Activated CD4-positive, alpha-beta T cell treated with anti-CD3 and anti-CD28 coated beads, Interleukin-2, amount 50 U/mL, for 16 hours (primary cell): ENCODE measurements at places on chromosomes 2 and 18.

DNA sequence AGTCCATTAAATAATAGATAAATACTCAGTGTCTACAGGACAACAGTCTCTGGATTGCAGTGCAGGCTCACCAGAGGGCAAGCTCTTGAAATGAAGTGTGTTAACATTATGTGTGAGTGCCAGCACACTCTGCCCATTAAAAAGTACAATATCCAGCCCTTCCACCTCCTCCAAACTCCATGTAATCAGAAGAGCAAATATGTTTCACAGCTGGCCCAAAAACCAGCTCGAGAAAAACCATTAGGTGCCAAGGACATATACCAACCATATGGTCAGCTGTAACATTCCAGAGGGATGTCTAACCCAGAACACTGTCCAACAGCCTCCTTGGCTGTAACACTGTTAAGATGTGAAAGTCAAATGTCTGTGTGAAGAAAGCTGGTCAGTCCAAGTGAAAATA is 112.2 kb downstream of the ZNF385B start:
- DNase-seq, result no peak

DNA sequence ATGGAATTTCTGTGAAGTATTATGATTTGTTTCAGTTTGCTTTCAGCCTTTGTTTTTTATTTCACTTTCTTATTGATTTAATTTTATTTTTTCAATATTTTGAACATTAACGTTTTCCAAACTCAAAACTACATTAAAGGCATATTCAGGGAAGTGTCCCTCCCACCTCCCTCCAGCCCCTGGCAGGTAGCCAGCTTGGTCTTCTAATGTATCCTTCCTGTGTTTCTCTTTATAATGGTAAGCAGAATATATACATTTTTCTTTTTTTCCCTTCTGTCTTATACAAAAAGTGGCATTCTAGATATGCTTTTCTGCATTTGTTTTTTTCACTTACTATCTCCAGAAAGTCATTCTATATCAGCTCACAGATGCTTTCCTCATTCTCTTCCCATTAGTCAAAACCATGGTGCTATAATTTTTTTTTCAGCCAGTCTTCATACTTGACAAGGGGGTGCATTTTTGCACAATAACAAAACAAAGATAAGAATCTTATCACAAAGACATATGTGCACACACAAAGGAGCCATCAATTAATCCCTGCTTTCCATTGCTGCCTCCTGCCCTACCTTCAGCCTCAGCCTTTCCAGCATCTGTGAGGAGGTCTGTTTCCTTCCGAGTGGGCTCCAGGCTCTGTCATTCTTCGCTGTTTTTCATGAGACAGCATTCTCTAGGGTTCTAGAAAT is 33.7 kb upstream of the TMEM177 start:
- no peak for DNase-seq

GRCh38 chr2:236887953-236888793 is 197.5 kb upstream of the COPS8 start:
- no peak for DNase-seq

DNA sequence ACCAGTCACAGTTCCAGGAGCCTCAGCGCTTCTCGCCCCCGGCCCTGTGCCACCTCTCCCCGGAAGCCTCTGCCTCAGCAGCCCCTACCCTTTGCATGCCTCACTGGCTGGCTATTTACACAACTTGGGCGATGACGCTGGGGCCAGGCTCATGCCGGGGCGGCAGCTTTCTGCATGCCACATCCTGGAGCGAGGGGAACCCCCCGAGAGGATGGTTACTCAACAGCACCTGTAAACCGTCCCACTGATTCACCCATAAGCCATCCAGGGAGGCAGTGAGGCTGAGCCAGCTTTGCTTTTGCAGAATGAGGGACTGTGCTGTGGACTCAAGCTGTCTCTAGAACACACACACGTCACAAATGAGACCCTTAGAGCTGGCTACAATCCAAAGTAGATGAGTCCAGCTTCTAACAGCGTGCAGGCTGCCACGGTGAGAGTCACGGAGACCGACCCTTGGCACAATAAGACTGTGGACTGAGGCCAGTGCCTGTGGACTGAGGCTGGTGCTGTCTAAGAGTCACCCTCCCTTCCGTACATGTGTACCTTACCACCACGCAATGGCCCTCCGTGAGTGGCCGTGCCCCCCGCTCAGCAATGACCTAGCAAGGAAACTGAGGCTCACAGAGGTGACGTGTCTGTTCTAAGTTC is 45.6 kb upstream of the ODC1 start:
- peak; percentile 87 for DNase-seq

GRCh38 chr18:5238371-5238976 is 41.4 kb upstream of the AKAIN1 start:
- peak; percentile 21 for DNase-seq

DNA sequence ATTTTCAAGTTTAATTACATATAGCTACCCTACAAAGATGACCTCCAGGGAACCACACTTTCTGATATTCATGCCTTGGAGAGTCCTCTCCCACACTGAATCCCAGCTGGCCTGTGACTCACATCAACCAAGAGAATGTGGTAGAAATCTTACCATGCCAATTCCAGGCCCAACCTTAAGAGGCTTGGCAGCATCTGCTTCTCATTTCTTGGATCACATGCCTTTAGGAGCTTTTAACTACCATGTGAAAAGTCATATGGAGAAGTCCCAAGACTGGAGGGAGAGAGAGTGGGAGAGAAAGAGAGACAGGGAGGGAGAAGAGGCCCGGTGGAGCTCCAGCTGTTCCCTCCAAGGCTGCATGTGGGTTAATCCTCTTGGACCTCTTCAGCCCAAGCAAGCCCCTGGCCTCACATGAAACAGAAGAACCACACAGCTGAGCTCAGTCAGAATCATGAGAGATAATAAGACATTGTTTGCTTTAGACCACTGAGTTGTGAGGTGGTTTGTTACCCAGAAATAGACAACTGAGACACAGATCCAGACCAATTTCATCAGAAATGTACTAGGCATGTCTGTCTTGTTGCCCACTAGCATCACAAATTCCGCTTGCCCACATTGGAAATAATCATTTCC is 190.7 kb downstream of the MTCL1 start:
- DNase-seq, result no peak

DNA sequence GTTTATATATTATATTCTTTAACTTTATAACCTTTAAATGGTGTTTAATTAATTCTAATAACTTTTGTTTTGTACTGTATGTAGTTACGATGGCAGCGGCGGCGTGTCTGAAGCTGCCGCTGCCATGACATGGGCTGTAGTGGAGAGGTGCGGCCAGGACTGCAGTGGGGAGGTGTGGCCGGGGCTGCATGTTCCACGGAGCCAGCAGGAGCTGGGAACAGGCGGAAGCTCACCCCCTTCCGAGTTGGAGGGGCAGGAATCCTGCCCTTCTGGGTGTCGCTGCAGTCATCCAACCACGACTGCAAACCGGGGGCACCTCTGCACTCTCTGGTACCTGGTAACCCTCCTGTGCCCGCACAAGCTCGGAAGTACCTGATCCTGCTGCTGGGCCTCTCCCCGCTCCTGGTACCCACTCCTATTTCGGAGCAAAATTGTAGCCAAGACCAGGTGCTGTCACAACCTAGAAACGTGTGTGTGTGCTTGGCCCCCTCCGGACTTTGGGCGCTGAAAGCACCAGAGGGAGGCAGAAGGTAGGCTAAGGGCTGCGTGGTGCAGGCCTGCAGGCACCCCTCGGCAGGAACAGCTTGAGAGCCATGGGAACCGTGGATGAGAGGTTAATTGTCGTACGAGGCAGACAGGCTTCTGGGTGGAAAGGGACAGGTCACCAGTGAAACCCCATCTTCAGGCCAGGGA is 1329.7 kb upstream of the SLC39A10 start:
- DNase-seq, result no peak

DNA sequence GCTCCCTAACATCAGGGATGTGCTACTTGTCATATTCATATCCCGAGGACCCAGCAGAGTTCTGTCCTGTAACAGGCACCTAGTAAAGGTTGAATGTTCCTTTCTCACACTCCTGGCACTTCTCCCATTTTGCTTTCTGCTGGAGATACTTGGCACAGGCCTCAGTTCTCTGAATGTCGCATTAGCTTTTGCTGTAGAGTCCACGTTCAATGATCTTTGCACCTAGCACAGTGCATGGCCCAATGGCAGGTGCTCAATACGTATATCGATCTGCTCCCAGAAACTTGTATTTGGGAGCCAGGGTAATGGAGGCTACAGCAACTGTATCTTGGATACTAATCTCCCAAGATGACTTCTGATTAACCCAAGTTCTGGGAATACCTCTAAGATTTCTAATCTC is 24.8 kb upstream of the VPS4B start:
- DNase-seq, result no peak

- no peak for DNase-seq
These were observed 27.2 kb downstream of the SLC39A6 start for GRCh38 chr18:36101943-36102342.

DNA sequence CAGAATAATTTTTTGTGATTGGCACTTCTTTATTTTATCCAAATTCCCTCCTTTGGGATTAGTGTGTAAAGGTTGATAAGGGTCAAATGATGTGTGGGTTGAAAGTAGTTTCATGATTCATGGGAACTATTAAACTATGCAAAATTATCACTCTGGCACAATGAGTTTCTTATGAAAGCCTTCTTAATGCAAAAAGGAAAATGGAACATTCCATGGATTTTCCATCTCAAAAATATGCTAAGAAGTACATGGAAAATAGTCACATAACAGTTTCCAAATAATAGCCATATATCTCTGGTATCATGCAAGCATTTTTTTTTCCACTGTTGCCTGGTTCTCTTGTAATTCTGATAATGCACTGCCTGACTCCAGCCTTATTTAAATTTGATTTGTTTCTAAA is 639.7 kb downstream of the NR4A2 start:
- no peak for DNase-seq

- DNase-seq, result peak; percentile 60
These were observed 71.3 kb downstream of the TNFRSF11A start for GRCh38 chr18:62396381-62396780.

DNA sequence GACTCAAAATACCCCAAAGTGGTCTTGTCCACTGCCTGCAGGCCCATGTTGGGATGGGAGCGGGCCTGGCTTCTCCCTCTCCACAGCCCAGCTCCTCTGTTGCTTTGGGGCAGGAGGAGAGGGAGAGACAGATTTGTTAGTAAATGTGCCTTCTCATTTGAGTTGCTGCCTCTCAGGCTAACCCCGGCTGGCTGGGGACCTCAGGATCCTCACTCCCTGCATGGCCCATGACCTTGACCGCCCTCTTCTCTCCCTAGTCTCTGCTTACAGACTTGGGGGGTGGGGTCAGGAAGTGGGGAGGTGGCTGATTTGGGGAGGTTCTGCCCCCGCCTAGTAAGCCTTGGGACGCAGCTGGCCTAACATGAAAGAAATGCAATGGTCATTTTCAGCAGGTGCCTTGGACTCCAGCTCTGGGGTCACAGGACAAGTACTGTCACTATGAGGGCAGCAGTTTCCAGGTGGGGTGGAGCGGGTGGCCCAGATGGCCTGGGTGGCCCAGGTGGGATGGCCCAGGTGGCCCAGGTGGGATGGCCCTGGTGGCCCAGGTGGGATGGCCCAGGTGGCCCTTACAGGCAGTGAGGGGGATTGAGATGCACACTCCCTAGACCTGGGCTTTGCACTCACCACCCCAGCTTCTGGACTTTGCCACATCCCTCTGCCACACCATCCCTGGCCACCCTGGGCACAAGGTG is 24.1 kb downstream of the HJURP start:
- no peak for DNase-seq

DNA sequence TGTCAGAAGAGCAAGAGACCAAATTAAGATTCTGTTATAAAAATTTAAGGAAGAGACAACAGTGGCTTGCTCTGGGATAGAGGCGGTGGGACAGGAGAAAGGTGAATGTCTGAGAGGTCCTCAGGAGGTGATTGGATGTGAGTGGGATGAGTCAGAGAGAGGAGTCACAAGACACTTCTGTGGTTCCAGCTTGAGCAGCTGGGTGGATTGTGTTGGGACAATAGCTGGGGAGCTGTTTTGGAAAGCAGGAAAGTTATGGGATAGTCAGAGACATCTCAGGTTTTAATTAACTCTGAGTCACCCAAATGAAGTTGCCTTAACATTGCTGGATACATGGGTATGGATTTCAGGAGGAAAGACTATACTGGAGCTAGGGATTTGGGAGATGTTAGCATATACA is 218.0 kb upstream of the TRIB2 start:
- no peak for DNase-seq

- DNase-seq, result peak; percentile 26
These were observed 1.7 kb upstream of the STAMBP start for GRCh38 chr2:73827018-73827417.

DNA sequence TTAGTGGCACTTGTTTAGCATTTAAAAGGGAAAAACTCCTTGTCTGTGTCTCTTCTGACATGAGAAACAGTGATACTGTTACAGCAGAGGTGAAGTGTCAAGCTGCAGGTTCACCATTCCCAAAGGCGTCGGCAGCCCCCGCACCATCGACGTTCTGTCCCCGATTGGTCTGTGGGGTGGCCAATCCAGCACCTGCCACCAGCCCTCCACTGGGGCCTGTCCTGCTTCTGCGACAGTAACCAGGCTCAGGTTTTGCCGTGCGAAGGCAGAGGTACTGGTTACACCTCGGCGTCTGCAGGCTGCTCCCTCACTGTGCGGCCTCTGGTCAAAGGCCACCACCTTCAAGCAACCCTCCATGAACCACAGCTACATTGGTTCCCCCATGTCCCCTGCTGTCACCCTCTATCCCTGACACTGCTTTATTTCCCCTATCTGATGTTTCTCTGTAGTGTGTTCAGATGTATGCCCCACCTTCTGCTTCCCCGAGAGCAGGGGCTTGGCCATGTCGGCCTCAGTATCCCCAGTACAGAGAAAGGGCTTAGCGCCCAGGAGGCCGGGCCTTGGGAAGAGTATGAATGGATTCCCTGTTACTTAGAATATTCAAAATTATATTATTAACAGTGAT is 8.6 kb upstream of the ESPNL start:
- no peak for DNase-seq

DNA sequence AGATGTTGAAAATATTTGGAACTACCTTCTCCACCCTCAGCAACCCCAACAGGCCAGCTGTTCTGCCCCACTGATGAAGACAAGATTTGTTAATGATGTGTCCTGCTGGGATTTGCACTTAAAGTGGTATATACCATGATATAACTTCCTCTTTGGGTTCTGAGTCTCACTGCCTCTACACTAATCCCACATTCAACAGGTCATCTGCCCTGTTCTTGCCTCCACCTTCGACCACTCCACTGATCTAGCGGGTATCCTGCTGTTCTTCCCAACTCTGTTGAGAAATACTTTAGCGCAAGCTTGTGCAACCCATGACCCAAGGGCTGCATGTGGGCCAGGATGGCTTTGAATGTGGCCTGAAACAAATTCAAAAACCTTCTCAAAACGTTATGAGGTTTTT is 72.7 kb downstream of the LRP1B start:
- no peak for DNase-seq

DNA sequence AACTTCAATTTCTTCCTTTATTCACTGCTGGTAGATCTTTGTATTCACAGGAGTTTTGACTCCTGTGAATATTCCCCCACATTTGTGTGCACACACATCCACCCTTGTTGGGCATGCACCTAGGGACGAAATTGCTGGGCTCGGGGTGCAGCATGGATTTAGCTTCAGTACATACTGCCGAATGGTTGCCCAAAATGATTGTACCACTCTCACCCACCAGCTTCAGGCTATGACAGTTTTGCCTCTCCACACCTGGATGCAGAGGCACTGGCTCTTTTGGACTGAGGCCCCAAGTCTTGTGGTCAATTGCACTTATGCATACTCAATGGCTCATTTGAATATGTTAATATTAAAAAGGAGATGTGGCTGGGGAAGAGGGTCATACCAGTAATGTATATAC is 65.1 kb upstream of the ODC1 start:
- no peak for DNase-seq
